ENCODE measurements at places on chromosomes 16 and 17. TPM values are rescaled to one million over a fixed set of nuclear protein-coding genes. Genes with fewer than 3 reads are reported as not detected.

Gene CES1
- total RNA-seq = 0.63 TPM

Gene ITFG1
- total RNA-seq = 165 TPM

Gene CNTNAP1
- total RNA-seq = 12.5 TPM

Gene DNAH9
- total RNA-seq = 3.4 TPM

Gene PYDC1
- total RNA-seq = not detected

Gene PTGES3L
- 2.5 TPM for total RNA-seq

Gene HAS3
- total RNA-seq = 9.7 TPM

Gene OR1A2
- total RNA-seq = not detected

Gene NAE1
- 121 TPM for total RNA-seq

Gene CDH5
- 7.8 TPM for total RNA-seq

Gene TBC1D3
- not detected for total RNA-seq

Gene MAP3K14
- total RNA-seq = 3.1 TPM

Gene KRTAP9-2
- not detected for total RNA-seq

Gene AGRP
- not detected for total RNA-seq

Gene WNK4
- total RNA-seq = not detected

Gene CISD3
- 1.9 TPM for total RNA-seq

Gene CCDC144A
- 84.8 TPM for total RNA-seq

Gene HIC1
- total RNA-seq = 3.1 TPM

Gene LUC7L
- 216 TPM for total RNA-seq

Gene TP53TG3
- total RNA-seq = not detected

Gene KRT36
- not detected for total RNA-seq

Gene INTS2
- total RNA-seq = 38.8 TPM

Gene SLC5A11
- total RNA-seq = not detected

Gene ALDH3A1
- total RNA-seq = not detected

Gene RRAD
- 0.63 TPM for total RNA-seq

Gene CDRT15L2
- total RNA-seq = not detected

Data from parietal lobe (tissue), 2 donors.